Smooth muscle cell of the brain vasculature (primary cell): ENCODE measurements at places on chromosomes 5 and 9.
A peak's percentile ranks its signal among the peaks of the same experiment; 100 is the strongest.

GRCh38 chr9:134323741-134324358 is 2.4 kb upstream of the RXRA start:
- no peak for DNase-seq

- DNase-seq, result no peak
These were observed 29.4 kb downstream of the FSTL4 start for GRCh38 chr5:133582971-133583370.

DNA sequence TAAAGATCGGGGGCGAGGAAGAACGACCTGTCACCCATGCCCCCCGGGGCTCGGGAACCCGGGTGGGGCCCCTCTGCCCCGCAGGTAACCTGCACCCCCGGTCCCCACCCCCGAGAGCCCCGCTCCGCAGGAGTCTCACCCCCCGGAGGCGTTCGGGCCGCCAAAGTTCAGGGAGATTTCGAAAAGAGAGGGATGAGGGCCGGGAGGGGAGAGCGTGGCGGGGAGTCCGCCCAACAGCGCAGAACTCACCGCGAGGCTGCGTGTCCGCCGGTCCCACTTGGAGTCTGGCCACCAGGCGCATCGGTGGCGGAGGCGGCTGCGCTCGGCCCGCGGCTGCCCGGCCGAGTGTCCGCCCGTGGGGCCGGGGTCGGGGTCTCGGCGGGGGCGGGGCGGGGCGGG is at the start of gene PHF19:
Gene PHF19 (minus strand): TSS at position 347 of the 399 bp plus-strand sequence. CDS start 2,447 bp downstream, outside the sequence.
- no peak for DNase-seq

DNA sequence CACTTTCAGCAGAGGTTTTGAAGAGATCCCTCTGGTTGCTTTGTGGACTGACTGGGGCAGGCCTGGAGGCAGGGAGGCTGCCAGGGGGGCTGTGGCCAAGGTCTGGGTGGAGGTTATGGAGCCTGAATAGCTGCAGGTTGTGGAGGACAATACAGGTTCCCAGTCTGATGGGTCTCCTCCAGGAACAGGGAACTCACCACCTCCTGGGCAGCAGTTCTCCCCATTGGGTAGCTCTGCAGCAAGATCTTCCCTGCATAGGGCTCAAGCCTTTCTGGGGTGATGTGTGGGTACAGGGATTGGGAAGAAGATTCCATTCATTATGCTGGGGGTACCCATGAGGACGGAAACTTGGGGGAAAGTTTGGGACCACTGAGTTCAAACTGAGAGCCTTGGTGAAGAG is 6.8 kb downstream of the AQP3 start:
- DNase-seq, result no peak

DNA sequence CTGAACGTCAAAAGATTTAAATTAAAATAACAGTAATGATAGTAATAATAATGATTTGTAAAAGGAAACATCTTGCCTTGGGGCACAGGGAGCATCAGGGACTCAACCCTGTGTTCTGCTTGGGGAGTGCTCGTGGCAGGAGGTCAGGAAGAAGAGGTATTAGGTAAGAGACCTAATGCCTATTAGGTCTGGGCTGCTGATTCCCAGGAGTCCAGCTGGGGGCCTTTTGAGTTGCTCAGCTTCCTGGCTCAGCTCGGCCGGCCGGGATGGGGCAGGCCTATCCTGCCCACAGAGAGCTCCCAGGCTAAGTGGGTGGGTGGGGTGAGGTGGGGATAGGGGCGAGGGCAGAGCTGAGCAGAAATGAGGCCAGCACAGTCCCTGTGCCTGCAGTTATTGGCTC is 17.5 kb downstream of the LMX1B start:
- DNase-seq, result no peak

DNA sequence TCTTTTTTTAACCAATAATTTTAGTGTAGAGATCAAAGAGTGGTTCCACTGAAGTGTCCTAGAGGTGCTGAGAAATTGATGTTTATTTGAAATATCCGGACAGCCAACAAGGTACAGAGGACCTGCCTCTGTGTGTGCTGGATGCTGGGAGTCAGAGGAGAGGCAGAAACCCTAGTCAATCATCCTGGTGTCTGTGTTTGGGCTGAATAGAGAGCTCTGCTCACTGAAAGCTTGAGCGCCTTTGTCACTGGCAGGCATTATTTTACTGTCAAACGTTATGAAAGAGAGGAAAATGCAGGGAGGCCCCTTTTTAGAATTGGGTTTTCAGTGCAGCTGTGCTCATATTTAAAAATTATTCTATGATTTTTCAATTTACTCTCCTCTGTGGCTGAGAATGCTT is 480.3 kb upstream of the TYRP1 start:
- DNase-seq, result no peak

DNA sequence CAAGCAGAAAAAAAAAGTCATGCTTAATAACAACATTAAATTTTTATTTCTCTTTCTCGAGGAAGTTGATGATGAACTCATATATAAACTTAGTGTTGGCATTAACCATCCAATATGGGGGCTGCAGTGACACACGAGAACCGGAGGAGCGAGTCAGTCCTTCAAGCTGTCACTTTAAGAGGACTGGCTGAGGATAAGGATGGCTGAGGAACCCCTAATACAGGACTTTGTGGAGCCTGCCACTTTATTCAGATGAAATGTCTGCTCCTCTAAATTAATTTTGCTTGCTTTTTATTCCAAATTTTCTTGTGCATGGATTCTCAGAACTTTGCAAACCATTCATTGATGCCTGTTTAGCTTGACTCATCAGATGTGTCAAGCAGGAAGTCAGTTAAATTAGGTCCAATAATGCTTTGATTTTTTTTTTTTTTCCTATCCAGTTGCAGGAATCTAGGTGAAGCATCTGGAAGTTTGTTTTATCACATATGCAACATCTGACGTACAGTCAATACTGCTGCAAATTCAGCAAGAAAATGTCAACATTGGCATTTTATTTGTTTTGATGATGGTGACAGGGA is 144.2 kb upstream of the COL5A1 start:
- DNase-seq, result no peak

- DNase-seq, result no peak
These were observed 2.0 kb upstream of the SPATA31E1 start for GRCh38 chr9:87880683-87881082.

DNA sequence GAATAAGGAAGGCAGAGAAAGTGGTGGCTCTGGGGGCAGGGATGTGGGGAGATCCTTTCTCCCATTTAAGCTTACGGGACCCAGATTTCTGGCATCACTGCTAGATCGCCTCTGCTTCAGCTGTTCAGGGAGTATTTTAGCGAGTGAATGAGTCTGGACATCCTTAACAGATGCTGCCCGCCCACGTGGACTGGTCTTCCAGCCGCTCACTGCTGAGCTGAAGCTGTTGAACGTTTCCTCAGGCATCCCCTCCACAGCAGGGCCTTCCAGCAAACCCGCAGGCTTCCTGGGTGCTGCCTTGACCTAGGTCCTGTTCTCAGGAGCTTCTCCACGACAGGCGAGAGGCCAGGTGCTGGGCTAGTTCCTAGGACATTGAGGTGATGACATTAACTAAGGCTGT is 144.4 kb upstream of the EFNA5 start:
- no peak for DNase-seq

DNA sequence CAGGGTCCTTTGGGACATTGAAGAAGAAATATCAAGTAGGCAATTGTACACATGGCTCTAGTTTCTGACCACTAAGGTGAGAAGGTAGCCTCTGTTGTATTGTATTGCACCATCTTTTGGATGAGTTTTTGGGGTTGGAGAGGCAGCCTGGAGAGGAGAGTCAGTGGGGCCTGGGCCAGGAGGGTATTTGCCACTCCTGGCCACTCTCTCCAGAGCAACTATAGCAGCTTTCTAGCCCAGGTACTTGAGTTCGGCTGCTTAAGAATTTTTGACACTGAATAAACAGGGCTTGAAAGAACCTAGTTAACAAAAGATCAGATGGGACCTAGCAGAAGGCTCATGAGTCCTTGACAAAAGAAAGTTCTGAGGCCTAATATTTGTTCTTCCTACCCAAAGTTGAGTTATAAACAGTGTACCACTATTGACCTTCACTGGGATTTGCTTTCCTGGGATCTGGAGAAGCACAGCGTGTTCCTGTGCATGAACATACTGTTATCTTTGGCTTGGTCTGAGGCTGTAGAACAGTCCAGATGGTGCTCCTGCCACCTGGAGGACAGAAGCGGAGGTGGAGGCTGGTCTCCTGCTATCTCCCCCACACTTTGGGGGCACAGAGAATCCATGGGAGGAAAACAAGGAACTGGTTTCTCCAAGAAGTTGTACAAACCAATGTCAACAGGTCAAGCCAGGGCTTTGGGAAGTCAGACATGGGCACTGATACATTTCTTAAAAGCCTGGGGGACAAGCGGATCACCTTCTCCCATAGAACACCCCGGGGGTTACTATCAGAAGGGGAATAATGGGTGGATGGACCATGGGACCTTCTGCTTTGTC is 110.4 kb upstream of the LIFR start:
- DNase-seq, result peak; percentile 70

DNA sequence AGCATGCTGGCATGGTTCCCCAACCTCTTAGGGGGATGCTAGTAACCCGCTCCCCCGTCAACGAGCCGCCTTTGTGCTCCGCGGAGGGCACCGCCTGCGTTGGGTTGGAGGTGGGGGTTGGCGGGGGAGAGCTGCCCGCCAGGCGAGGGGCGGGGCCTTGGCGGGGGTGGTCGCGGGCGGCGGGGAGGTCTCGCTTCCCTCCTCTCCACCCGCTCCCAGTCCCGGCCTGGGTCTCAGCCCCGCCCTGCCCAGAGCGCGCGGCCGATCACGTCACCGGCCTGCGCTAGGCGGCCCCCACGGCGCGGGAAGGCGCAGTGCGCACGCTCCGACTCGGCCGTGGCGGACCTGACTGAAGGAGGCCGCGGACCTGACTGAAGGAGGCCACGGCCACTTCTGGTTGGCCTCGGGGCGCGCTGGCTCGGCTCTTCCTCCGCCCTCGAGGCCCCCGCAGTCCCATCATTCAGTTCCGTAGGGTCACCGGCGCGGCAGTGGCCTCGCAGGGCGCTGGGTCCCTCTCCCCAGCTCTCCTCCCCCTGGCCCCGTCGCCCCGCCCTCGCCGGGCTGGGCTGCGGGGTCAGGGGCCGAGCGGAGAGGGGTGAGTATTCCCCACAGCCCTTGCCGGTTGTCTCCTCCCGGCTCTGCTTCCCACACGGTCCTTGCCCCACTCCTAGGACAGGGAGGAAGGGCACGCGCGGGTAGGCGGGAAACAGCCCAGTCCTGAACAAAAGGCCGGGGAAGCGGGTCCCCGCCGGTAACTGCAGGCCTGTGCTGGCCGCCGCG is at the start of gene ATG10:
Gene ATG10 (plus strand): TSS at position 312 of the 780 bp plus-strand sequence. CDS start 15,548 bp downstream, outside the sequence.
- DNase-seq, result peak; percentile 85

DNA sequence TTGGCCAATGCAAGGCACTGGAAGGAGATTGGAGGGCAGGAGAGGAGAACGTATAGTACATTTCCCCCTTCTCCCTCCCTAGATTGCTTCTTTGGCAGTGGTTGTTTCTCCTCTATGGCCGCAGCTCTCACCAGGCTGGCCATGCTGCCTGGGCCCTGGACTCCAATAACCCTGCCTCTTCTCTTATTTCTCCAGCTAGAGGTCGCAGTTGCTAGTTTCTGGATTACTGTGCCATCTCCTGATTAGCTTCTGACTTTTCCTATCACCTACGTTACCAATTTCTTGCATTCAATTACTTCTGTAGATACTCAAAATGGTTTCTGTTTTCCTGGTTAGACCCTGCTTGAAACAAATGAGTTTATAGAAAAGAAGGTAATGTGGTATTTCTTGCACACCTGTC is 2.4 kb upstream of the MACIR start:
- no peak for DNase-seq

DNA sequence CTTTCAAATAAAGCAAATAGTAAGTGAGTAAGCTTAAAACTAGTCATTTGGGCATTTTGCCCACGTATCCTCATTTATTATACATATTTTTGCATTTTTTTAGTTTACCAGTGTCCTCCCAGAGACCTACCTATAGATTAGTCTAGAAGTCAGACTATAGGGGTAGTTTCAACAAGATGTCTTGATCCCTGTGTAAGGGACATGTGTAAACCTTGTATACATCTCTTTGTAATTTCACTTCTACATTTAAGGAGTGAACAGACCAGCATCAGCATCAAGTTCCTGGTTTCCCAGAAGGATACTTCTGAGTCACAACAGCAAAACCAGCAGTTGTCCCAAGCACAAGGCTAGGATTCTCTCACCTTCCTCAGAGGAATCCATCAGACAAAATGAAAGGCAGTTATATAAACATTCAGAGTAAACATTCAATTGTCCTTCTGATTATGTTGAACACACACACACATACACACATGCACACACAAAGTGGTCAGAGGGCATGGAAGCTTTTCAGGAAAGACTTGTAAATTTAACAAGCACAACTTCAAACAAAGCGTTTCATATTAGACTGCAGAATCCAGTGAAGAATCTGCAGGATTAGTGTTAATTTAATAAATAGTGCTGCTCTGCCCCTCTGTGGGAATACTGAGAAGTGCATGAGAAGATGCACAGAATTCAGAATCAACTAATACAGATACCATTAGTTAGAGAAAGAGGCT is 55.4 kb downstream of the HINT1 start:
- DNase-seq, result peak; percentile 15

DNA sequence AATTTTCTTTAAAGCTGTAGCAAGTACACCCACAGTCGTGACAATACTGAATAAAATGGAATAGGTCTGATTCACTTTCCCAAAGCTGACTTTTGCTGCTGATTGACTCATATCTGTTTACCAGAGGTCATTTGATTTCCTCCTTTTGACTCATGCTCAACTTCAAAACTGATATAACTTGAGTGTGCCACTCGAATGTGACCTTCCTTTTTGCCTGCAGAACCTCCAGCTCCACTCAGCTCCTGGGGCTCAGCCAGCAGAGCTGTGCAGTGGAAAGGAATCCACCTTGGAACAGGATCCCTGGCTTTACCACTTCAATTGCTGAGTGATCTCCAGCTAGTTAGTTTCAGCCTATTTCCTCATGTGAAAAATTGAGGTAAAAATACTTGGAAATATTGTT is 84.1 kb downstream of the FEM1C start:
- no peak for DNase-seq

GRCh38 chr5:179345433-179346321 is at the start of gene ADAMTS2:
TSS of gene ADAMTS2 (minus strand) at chr5:179345461. CDS start at chr5:179345328, 133 bp downstream.
- DNase-seq, result no peak

DNA sequence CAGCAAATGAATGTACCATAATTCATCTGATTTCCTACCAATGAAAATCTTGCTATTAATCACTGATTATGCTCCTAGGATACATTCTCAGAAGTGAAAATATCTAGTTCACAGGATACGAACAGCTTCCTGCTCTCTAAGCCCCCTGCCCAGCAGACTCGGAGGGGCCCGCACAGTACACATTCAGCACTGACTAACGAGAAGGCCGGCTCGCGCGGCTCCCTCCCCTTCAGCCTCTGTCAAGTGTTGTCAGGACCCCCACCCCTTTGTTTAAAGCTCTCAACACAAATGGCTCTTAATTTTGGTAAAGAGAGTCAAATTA is 82.0 kb downstream of the PRRT1B start:
- DNase-seq, result no peak

DNA sequence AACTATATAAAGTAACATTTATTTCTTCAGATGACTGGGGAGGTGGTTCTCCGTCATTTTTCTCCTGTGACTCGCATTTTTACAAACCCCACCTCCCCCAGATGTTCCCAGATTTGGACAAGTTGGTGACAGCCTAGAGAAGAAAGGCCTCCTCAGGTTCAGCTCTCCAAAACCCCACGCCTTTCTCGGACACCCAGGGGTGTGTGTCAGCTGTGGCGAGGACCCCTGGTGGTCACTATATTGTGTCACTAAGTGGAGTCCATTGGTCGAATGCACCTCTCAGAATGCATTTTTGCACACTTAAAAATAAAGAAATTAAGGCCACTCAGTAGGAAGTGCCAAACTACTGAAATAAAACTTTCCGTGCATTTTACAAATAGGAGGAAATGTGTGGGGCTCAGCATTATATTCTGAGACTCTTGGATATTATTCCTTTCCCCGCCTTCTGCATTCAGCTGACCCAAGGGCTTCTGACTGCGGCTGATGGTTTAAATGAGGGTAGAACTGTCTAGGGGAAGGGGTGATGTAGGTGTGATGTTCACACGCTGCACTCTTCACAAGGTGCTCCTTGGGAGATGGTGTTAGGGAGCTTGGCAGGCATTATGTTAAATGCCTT is 47.6 kb downstream of the ACO1 start:
- no peak for DNase-seq
